NCI-H1092 (cell line): ENCODE measurements at places on chromosomes 7 and 10.

- DNase-seq, result no peak
These were observed 8.7 kb downstream of the SPRN start for GRCh38 chr10:133415752-133416151.

- no peak for DNase-seq
These were observed 70.9 kb upstream of the AMPH start for GRCh38 chr7:38702002-38702535.

- DNase-seq, result no peak
These were observed 451.5 kb upstream of the SEMA3D start for GRCh38 chr7:85638394-85638793.

GRCh38 chr10:131758062-131758938 is 142.5 kb upstream of the PPP2R2D start:
- no peak for DNase-seq

GRCh38 chr7:5484921-5485320 is 61.3 kb upstream of the TNRC18 start:
- no peak for DNase-seq

GRCh38 chr10:107269626-107270025 is 105.1 kb upstream of the SORCS1 start:
- DNase-seq, result no peak

DNA sequence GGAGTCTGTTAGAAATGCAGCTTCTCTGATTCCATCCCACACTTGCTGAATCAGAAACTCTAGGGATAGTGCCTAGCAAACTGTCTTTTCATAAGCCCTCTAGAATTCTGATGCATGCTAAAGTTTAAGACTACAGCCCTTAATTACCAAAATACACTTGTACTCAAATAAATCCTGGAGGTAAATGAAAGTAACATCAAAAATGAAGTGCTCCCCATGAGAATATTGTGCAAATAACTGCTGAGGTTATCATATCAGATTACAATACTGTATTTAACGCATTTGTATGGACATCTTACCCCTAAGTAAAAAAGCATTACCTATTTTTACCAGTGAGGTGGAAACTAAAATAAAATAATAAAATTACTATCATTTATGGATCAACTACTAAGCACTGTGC is 104.7 kb downstream of the CHCHD3 start:
- no peak for DNase-seq

- DNase-seq, result no peak
These were observed 114.5 kb downstream of the PLCE1 start for GRCh38 chr10:94108200-94108599.

DNA sequence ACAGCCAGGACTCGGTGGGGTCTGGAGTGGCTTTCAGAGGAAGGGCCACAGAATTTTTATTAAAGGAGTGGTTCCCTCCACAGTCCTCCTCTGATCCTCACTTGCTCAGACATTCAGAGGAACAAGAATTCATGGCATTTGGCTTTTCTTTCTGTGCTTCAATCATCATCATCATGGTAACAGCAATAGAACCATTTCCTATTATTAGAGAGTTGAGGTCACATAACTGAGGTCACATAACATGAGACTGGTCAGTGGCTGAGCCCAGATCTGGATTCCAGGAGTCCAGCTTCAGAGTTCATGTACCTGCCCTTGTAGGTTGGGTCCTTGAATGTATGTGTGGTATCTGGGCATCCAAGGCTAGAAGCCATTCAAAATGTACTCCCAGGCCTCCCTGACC is 177.3 kb upstream of the GRB10 start:
- DNase-seq, result no peak

- DNase-seq, result no peak
These were observed 14.2 kb upstream of the ACTA2 start for GRCh38 chr10:88966797-88967196.

- DNase-seq, result no peak
These were observed 98.0 kb downstream of the ZMIZ1 start for GRCh38 chr10:79166741-79167140.

GRCh38 chr7:158731761-158732160 is 27.2 kb upstream of the NCAPG2 start:
- DNase-seq, result no peak

DNA sequence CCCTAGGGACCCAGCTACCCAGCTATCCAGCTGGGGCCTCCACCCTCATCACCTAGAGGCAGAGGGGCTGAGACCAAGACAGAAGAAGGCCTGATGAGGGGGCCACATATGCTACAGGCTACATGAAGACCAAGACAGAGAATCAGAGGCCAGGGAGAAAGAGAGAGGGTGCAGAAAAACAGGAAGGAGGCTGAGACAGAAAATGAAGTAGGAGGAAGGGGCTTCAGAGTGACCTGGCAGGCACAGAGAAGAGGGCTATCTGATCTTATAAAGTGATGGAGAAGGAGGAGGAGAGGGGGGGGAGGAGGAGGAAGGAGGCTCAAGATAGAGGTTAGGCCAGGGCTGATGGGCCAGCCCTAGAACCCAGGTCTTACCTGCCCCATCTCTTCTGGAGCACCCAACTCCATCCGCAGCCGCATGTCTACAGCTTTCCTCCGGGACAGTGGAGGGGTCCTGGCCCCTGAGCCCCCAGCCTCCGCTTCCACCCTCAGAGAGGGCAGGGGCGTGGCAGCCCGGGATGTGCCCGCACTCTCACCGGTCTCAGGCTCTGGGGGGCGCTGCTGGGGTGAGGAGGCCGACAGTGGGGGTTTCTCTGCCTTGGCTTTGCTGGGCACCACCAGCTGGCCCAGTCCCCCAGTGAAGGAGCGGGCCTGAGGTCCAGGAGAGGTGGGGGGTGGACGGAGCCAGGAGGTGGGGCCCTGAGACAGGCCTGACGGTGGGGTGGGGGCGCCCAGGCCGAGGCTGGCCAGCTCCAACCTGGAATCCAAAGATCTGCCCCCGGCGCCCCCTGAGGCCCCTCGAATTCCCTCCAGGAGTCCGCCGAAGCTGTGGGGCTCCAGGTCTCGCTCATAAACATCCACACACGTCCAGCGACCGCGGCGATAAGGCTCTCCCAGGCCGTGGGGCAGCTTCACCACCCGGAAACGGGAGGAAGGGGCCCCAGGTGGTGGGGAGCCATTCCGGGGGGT is 1.8 kb downstream of the TSC22D4 start:
- no peak for DNase-seq
